ENCODE measurements at places on chromosomes 3 and 15.

- no peak for DNase-seq
Measured at GRCh38 chr3:122621112-122621511, 43.7 kb downstream of the PARP15 start.

DNA sequence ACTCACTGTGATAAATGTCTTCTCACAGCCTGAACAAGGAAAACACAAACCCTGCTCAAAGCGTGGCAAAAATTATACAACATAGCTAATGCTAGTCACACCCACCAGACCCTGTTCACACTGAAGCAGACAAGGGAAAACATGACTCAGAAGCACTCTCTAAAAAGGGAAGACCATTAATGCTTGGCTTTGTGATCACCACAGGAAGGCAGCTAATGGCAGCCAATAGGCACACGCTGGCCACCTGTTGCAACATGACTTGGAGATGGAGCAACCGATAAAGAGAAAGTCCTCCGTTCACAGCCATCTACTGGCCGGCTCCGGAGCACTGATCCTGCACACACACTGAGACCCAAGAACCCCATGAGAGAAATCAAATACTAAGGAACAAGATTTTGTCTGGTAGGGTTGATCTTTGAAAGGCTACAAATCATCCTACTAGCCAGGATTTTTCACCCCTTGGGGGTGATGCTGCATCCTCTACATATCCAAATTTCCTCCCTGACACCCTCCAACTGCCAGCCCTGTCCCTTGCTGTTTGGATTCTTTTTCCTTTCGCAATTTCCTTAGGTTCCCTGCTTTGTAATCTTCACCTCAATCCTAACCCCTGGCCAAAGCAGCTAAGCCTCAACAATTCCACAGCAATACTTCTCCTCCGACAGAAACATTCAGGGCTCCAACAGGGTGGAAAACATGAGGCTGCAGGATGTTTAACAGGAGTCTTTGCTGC lies 3.2 kb downstream of the ZXDC start:
- peak; percentile 18 for DNase-seq

DNA sequence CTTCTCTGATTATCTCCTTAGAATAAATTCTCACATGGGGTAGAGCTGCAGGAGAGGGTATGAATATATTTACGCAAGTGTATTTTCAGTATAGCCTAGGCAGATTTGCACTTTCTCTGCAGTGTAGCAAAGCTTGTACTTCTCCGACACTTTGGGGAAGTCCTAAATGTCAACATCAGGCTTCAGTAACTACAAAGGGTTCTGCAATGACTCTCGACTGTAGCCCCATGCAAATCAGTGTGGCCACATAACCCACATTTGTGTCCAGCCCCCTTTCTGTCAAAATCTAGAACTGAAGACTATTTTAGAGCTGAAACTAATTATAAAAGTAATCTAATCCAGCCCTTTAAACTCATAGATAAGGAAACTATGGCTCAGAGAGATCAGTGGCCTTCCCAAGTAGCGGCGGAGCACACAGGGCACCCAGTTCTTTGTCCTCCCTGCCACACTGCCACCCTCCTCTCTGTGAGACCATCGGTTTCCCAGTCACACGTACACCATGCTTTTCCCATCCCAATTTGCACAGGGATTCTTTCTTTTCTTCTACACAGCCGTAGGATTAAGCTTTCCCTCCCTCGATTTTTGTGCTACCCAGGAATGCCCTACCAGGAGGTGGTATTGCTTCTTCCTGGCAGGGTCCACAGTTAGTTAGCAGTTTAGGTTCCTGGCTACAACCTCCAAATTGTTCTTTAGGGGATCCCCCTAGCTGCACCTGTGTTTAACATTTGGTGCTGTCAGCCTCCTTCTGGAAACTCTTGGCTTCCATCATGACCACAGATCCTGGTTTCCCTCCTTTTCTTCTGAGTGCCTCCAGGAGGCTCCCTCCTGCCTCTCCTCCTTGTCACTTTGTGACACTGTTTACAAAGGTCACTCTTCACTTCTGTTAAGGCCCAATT lies 22.9 kb downstream of the MRAS start:
- peak; percentile 13 for DNase-seq

- no peak for DNase-seq
Measured at GRCh38 chr15:95522533-95522932, 808.0 kb upstream of the NR2F2 start.

- no peak for DNase-seq
Measured at GRCh38 chr15:94353488-94353820, 122.1 kb downstream of the MCTP2 start.

DNA sequence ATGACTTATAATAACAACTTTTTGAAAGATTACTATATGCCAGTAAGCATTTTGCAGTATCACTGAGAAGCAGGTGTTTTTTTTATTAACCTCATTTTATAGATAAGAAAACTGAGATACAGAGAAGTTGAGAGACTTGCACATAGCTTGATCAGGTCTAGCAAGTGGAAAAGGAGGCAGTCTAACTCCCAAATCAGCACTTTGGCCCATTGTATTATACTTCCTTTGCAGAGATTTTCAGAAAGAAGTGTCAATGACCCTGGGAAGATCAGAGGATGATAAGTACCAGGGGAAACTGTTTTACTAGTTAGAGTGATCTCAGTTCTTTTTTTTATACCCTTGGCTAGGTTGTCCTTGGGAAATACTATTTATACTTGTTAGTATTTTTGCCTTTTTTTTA lies 358.7 kb downstream of the SQOR start:
- no peak for DNase-seq

- no peak for DNase-seq
Measured at GRCh38 chr3:159897331-159898075, 91.1 kb upstream of the IL12A start.

DNA sequence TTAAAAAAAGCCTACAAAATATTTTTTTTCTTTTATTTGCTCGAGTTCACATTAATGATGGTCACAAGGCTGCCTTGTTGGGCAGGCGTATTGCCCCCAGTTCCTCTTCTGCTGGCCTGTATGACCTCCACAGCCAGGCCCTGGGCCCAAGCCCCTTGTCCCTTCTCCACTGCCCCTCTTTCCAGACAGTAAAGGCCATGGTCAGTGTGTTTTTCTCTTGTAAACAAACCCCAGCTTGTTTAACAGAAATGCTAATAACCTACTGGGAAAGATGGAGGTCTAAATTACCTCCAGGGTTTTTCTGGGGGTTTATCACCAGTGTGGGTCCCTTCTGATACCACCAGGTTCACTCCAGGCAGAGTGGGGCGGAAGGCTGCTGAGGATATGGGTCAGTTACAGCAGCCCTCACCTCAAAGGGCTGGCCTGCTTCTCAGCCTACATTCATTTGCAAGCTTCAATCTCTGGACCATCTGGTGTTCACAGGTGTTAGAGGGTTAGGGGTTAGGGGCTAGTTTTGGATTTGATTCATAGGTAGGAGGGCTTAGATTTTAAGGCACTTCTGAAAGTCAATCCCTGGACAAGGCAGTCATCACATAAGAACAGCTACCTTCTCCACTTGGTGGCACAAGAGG lies 2.0 kb upstream of the MANF start:
- no peak for DNase-seq

GRCh38 chr3:195255571-195256501 lies 15.1 kb downstream of the XXYLT1 start:
- no peak for DNase-seq

DNA sequence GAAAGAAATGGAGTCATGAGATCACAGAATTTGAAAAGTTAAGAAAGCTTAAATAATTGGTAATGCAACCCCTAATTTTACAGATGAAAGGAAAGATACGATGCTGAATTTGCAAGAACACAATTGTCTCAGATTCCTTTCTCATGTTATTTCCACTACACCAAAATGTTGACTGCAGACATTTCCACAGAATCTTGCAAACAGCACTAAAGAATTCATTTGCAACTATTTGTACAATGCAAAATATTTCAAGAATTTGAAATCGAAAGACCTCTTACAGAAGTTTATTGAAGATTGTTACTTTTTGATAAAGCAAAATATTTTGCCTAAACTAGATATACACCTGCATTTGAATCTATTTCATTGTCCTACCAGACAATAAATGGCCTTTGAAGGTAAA lies 194.1 kb upstream of the KCNMB2 start:
- no peak for DNase-seq

- DNase-seq, result no peak
Measured at GRCh38 chr3:52028572-52028971, 27.8 kb downstream of the DUSP7 start.

DNA sequence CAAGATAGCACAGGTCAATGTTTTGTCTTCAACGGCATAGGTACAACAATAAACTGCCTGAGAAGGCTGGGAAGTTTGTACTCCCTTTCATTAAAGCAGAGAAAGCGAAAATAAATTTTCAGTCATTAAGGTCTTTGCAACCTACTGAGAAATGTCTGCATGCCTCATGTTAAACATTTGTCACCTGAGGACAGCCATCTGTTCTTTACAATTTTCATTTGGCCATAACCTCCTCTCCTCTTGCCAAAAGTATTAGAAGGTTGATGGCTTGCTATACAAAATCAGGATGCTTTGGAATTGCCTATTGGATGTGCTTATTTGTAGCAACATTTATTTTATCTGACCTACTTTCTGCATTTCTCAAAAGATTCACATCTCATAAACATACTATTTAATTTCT lies 122.7 kb downstream of the GOLIM4 start:
- no peak for DNase-seq

DNA sequence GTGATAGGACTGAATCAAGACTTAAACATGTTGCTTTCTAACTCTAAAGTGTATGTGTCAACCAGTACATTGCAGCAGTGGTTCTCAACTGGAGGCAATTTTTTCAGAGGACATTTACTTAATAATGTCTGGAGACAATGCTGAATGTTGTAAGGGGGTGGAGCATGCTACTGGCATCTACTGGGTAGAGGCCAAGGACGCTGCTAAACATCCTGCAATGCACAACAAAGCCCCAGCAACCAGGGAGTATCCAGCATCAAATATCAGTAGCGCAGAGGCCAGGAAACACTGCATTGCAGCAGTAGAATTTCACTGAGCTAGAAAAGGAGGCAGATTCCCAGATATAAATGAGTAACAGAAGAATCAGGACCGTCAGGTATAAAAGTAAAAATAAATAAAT lies 79.8 kb upstream of the GRM7 start:
- DNase-seq, result no peak

DNA sequence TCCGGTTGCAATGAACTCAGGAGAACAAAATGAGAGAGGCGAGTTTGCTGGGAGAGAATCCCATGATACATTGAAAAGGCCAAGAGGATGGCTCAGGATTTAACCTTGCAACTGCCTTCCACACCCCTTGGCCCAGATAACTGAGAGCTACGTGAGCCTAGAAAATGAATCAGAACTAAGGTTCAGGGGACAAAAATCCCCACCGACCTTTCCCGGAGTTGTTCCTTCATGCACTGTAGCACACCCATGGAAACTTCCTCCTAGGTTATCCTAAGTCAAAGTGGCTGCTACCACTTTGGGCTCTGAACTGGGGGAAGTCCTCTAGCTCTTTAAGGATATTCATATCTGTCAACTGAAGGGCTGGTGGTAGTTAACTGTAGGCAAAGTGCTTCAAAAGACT lies 58.3 kb upstream of the SLC4A7 start:
- no peak for DNase-seq

- DNase-seq, result no peak
Measured at GRCh38 chr15:23441204-23441603, 5.8 kb downstream of the GOLGA6L2 start.

- no peak for DNase-seq
Measured at GRCh38 chr15:41955807-41956525, 16.4 kb downstream of the EHD4 start.

- no peak for DNase-seq
Measured at GRCh38 chr3:64523324-64523723, 164.5 kb downstream of the ADAMTS9 start.

- DNase-seq, result no peak
Measured at GRCh38 chr3:128457937-128458336, 8.8 kb downstream of the DNAJB8 start.

GRCh38 chr3:63912768-63913588 lies 795 bp upstream of the SCAANT1 start:
- peak; percentile 68 for DNase-seq

- no peak for DNase-seq
Measured at GRCh38 chr15:71279757-71280141, 164.5 kb downstream of the THSD4 start.

DNA sequence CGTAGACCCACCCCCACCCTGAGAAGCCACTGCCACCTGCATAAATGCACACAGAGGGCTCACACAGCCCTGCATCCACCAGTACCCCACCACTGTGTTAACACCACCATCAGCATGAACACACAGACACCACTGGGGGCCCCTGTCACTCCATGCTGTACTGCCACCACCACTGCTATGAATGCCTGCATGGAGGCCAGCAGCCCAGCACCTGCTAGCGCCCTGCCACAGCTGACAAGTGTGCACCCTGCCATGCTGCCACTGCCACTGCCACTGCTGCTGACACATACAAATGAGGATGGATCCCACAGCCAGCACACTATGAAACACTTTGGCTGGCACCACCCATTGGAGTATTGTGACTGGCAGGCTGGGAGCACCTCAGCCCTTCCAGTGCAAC lies 361.0 kb downstream of the TAFA4 start:
- DNase-seq, result no peak

GRCh38 chr15:48001393-48002039 lies 119.3 kb upstream of the SLC24A5 start:
- DNase-seq, result no peak

DNA sequence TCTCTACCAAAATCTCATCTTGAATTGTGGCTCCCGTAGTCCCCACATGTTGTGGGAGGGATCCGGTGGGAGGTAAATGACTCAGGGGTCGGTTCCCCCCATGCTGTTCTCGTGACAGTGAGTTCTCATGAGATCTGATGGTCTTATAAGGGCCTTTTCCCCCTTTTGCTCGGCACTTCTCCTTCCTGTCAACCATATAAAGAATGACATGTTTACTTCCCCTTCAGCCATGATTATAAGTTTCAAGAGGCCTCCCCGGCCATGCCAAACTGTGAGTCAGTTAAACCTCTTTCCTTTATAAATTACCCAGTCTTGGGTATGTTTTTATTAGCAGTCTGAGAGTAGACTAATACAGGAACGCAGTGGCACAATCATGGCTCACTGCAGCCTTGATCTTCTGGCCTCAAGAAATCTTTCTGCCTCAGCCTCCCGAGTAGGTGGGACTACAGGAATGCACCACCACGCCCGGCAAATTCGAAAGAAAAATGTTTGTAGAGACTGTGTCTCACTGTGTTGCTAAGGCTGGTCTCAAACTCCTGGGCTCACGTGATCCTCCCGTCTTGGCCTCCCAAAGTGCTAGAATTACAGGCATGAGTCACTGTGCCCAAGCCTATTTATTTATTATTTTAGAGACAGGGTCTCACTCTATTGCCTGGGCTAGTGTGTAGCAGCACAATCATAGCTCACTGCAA lies 101.0 kb downstream of the ATP10A start:
- no peak for DNase-seq

- no peak for DNase-seq
Measured at GRCh38 chr3:169186596-169186995, 476.9 kb downstream of the MECOM start.

DNA sequence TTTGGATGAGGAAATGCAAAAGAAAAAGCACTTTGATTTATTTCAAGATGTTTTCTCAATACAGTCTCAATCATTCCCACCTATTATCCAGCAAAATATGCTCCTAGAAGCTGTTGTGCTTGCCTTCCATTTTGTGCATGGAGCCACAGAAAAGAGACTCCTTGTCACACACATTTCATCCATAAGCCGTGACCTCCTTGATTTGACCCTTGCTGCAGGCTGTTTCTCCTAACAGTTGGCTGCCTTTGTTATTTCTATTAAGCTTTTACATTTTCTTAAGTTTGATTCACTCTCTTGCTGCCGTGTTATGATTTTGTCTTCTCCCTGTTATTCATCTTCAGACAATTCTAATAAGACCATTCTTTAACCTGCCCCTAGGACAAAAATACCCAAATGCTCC lies 124.2 kb upstream of the PLAAT1 start:
- no peak for DNase-seq
